ENCODE measurements at places on chromosomes 11 and 22. TPM values are rescaled to one million over a fixed set of nuclear protein-coding genes. Genes with fewer than 3 reads are reported as not detected.

- H3K36me3 ChIP-seq, result no peaks in the 10 kb centered on the region
- no peak overlapping the region for H3K27ac ChIP-seq
- DNase-seq, result no peak
- no peaks in the 10 kb centered on the region for H3K4me1 ChIP-seq
- no peaks in the 10 kb centered on the region for H3K27me3 ChIP-seq
- H3K4me3 ChIP-seq, result no peak overlapping the region
These were observed 98.9 kb downstream of the ETS1 start for GRCh38 chr11:128488471-128488870.

DNA sequence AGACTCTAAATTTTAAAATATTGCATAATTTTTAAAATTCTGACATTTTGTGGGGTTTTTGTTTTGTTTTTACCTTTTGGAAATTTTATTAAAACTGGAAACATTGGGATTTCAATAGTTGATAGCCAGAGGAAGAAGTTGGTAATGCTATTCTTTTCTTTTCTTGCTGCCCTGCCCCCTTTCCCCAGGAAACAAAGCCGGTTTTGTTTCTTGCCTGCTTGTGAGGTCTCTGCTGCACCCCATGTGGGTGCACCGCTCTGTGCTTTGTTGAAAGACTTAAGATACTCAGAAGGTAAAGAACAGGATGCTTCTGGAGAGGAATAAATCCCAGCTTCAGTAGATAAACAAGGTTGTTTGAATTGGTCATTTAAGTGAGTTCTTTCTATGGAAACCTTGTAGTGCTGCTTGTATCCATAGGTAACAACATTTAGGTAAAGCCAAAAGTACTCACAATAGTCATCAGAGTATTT, 87.5 kb downstream of the YAP1 start:
- no peaks in the 10 kb centered on the region for H3K4me1 ChIP-seq
- H3K27me3 ChIP-seq, result no peaks in the 10 kb centered on the region
- no peak overlapping the region for H3K4me3 ChIP-seq

DNA sequence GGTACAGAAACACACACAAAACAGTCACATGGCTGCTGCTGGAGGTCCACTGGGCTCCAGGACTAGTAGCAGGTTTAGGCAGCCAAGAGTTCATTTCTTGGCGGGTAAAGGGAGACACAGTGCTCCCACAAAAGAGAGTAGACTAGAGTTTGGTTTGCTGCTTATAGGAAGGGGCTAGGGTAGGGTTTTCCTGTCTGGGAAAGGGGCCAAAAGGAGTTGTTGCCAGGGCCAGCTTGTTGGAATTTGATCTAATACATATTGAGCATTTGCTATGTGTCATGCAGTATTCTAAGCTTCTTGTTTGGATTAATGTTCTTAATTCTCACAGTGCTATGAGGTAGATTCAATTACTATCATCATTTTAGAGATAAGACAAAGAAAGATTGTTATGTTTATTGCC, 195.1 kb upstream of the PLET1 start:
- no peaks in the 10 kb centered on the region for H3K27me3 ChIP-seq
- H3K27ac ChIP-seq, result no peak overlapping the region
- no peaks in the 10 kb centered on the region for H3K36me3 ChIP-seq
- no peak overlapping the region for H3K4me3 ChIP-seq

GRCh38 chr22:33038131-33038772, 19.9 kb downstream of the SYN3 start:
- no peaks in the 10 kb centered on the region for H3K36me3 ChIP-seq
- H3K4me3 ChIP-seq, result no peak overlapping the region
- no peak overlapping the region for H3K27ac ChIP-seq
- no peaks in the 10 kb centered on the region for H3K4me1 ChIP-seq

- H3K27me3 ChIP-seq, result no peaks in the 10 kb centered on the region
- H3K36me3 ChIP-seq, result no peaks in the 10 kb centered on the region
- no peak overlapping the region for H3K27ac ChIP-seq
- no peak for DNase-seq
These were observed 111.7 kb downstream of the MORC2 start for GRCh38 chr22:30856741-30857502.

MRGPRE gene
- total RNA-seq, result 1.0 TPM

MMP11 gene
- total RNA-seq, result 32.4 TPM

PATE2 gene
- 1.7 TPM for total RNA-seq

IGLL1 gene
- 6.9 TPM for total RNA-seq

- H3K36me3 ChIP-seq, result no peaks in the 10 kb centered on the region
- no peaks in the 10 kb centered on the region for H3K4me1 ChIP-seq
- H3K27ac ChIP-seq, result no peak overlapping the region
- no peak for DNase-seq
These were observed 38.6 kb upstream of the SC5D start for GRCh38 chr11:121253951-121254350.

DNA sequence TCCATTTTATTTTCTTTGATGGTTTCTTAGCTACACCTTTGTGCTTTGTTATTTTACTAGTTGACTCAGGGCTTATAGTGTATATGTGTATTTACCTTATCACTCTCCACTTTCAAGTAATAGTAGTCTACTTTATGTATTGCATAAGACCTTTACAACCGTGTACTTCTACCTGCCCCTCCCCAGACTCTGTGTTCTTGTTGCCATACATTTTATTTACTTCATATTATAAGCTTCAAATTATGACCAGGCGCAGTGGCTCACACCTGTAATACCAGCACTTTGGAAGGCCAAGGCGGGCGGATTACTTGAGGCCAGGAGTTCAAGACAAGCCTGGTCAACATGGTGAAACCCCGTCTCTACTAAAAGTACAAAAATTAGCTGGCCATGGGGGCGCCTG, 28.2 kb upstream of the CTSD start:
- H3K27ac ChIP-seq, result no peak overlapping the region
- no peak for DNase-seq
- H3K4me3 ChIP-seq, result no peak overlapping the region
- no peaks in the 10 kb centered on the region for H3K27me3 ChIP-seq

DNA sequence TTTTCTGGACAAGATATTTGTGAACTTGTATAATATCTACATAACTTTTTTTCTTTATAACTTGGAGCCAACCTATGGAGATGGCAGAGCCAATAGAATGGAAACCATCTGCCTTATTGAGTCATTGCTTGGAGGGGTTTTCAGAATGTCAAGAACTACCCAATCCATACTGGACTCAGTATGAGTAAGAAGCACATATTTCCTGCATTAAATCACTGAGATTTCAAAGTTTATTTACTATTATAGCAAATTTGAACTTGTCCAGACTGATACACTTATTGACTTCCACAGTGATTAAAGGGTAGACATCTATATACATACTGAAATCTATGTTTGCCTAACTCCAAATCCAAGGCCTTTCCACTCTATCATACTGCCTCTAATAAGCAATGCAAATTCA, 704.0 kb downstream of the KCNA4 start:
- no peaks in the 10 kb centered on the region for H3K4me1 ChIP-seq
- no peak overlapping the region for H3K4me3 ChIP-seq
- no peak overlapping the region for H3K27ac ChIP-seq
- H3K36me3 ChIP-seq, result no peaks in the 10 kb centered on the region

DNA sequence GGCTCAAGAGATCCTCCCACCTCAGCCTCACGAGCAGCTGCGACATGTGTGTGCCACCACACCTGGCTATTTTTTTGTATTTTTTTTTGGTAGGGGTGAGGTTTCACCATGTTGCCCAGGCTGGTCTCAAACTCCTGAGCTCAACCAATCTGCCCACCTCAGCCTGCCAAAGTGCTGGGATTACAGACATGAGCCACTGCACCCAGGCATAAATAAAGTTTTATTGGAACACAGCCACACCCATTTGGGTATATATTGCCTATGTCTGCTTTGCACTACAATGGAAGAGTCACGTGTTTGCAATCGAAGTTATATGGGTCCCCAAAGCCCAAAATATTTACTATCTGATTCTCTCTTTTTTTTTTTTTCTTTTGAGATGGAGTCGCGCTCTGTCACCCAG, 1.8 kb upstream of the MS4A15 start:
- no peaks in the 10 kb centered on the region for H3K27me3 ChIP-seq
- no peaks in the 10 kb centered on the region for H3K4me1 ChIP-seq
- no peaks in the 10 kb centered on the region for H3K36me3 ChIP-seq
- H3K27ac ChIP-seq, result no peak overlapping the region

FOLH1 gene
- total RNA-seq, result 1.7 TPM

DNA sequence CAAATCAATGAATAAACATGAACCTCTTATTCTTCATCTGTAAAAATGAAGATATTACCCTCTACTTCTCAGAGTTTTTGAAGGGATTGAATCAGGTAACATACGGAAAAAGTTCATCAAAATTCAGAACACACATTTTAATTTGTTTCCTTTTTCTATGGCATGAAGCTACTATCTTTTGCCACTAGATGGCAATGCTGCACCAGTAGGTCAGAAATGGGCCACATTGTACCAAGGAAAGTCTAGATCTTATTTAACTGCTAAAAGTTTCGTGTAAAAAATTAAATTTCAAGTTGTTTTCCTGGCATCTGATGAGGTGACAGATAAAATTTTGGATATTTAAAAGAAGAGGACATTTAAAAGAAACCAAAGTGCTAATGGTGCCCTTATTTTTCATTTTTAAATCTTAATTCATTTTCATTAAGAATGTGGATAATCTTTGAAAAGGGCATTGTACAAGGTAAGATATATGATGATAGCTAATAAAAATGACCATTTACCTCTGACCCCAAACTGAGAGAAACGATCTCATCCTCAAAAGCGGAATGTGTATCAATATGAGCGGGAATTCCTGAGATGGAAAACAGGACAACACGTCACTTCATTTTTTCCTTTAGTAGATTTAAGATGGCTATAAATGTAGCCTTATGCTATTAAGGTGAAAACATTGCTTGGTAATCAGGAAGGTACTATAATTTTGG, 16.1 kb downstream of the ALKBH8 start:
- H3K27me3 ChIP-seq, result no peaks in the 10 kb centered on the region
- no peaks in the 10 kb centered on the region for H3K36me3 ChIP-seq
- no peak overlapping the region for H3K27ac ChIP-seq

GRCh38 chr11:14148653-14149273, 186.2 kb downstream of the SPON1 start:
- no peak for DNase-seq
- H3K27me3 ChIP-seq, result no peaks in the 10 kb centered on the region
- no peak overlapping the region for H3K27ac ChIP-seq
- no peaks in the 10 kb centered on the region for H3K4me1 ChIP-seq

DNA sequence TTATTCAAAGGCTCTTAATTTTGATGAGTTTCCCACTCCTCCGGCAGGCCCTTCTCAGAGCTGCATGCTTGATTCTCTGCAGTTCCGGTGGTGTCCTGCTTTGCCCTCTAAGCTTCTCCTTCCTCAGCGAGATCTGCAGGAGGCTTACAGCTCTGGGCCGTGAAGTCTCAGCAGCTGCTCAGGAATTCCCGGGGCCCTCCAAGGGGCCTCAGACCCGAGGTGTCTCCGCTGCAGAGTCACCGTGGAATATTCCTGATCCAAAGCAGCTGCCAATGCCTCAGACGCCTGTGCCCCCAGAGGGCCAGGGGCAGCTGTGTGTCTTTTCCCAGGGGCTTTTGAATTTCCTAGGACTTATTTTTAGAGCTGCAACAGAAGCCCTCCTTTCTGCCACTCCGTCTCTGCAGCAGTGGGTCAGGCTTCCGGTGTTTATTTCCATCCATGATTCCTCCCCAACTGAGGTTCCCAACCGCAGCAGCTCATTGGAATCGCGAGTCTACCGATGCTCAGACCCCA, 37.2 kb downstream of the RPS6KA4 start:
- no peaks in the 10 kb centered on the region for H3K27me3 ChIP-seq
- peaks cover 9% of the 10 kb centered on the region for H3K4me1 ChIP-seq
- DNase-seq, result no peak
- no peak overlapping the region for H3K27ac ChIP-seq
- H3K36me3 ChIP-seq, result no peaks in the 10 kb centered on the region
- no peak overlapping the region for H3K4me3 ChIP-seq

C11orf87 gene
- 0.08 TPM for total RNA-seq

GRCh38 chr11:82855616-82856015, 44.6 kb downstream of the PRCP start:
- H3K4me3 ChIP-seq, result no peak overlapping the region
- DNase-seq, result no peak
- no peaks in the 10 kb centered on the region for H3K36me3 ChIP-seq
- H3K4me1 ChIP-seq, result no peaks in the 10 kb centered on the region

PRG3 gene
- not detected for total RNA-seq

OR8G1 gene
- total RNA-seq, result 2.6 TPM

DNA sequence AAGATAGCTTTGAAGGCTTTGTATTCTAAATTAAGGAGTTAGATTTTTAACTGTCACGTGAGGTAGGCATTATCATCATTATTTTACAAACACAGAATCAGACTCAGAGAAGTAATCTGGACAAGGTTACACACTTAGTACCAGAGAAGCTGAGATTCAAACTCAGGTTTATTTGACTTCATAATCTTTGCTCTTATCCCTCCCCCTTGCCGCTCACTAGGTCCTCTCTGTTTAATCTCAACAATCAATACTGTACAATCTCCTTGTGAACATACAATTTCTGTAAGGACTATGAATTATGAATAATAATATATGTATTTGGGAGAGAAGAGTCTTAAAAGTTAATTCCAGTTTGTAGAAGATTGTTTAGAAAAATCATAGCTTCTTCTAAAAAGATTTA, 5.2 kb upstream of the DNAJB7 start:
- H3K27ac ChIP-seq, result no peak overlapping the region
- no peak overlapping the region for H3K4me3 ChIP-seq
- H3K36me3 ChIP-seq, result no peaks in the 10 kb centered on the region
- H3K27me3 ChIP-seq, result no peaks in the 10 kb centered on the region

GRCh38 chr11:40688369-40688768, 771.1 kb downstream of the LRRC4C start:
- H3K27me3 ChIP-seq, result no peaks in the 10 kb centered on the region
- H3K36me3 ChIP-seq, result no peaks in the 10 kb centered on the region
- H3K4me1 ChIP-seq, result no peaks in the 10 kb centered on the region

FREY1 gene
- total RNA-seq, result 19.2 TPM

ACRV1 gene
- 56.5 TPM for total RNA-seq

MMP27 gene
- not detected for total RNA-seq

DNA sequence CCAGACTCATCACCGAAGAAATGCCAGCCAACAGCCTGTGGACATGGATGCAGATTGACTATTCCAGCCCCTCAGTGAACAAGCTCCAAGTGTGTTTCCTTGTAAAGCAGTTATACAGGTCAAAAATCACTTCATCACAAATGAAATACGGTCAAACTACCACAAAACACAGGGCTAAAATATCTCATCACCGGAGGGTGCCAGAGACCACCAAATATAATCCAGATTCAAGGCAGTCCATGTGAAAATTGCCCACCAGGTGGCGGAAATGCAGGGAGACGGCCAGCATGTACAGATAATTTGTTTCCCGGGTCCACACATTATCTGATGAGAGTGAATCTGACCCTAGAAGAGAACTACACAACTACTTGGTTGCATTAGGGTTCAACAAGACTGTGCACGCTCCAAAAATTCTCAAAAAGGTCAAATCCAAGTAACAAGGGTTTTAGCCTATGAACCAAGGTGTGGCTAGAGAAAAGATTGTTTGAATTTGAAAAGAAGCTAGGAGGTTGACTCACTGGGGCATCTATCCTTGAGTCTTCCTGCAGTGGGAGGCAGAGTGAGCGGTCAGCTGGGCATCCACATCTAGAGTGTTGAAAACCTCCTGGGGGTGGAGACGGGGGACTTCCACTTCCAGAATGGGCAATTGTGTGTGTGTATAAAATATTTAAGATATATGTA, 71.7 kb downstream of the IGLL5 start:
- peak; percentile 91 for DNase-seq
- H3K27ac ChIP-seq, result no peak overlapping the region
- H3K36me3 ChIP-seq, result no peaks in the 10 kb centered on the region
- H3K4me1 ChIP-seq, result no peaks in the 10 kb centered on the region

- peak overlapping the region; percentile 93 for H3K4me3 ChIP-seq
- peak overlapping the region; percentile 85 for H3K27ac ChIP-seq
- DNase-seq, result peak; percentile 25
- H3K27me3 ChIP-seq, result no peaks in the 10 kb centered on the region
These were observed 789 bp downstream of the RPS13 start for GRCh38 chr11:17076517-17077239.

GRK2 gene
- total RNA-seq, result 87.6 TPM
